ENCODE measurements at places on chromosomes 16 and 17.
A peak's percentile ranks its signal among the peaks of the same experiment; 100 is the strongest.

DNA sequence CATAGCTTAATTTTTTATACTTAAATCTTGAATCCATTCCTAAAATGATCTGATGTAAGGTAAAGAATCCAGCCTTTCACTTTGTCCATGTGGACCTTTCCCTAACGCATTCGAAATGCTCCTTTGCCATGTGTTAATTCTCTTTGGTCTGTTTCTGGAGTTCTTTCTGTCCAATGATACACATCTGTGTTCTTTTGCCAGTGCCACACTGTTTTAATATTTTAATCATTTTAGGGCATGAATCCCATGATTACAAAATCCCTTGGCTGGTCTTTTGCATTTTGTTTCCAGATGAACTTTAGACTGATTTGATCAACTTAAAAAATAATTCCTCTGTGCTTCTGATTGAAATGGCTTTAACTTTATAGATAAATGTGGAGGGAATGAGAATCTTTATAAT, 74.1 kb downstream of the NTN1 start:
- no peak for DNase-seq

GRCh38 chr17:19579867-19580565, 46.4 kb downstream of the SLC47A1 start:
- no peak for DNase-seq

DNA sequence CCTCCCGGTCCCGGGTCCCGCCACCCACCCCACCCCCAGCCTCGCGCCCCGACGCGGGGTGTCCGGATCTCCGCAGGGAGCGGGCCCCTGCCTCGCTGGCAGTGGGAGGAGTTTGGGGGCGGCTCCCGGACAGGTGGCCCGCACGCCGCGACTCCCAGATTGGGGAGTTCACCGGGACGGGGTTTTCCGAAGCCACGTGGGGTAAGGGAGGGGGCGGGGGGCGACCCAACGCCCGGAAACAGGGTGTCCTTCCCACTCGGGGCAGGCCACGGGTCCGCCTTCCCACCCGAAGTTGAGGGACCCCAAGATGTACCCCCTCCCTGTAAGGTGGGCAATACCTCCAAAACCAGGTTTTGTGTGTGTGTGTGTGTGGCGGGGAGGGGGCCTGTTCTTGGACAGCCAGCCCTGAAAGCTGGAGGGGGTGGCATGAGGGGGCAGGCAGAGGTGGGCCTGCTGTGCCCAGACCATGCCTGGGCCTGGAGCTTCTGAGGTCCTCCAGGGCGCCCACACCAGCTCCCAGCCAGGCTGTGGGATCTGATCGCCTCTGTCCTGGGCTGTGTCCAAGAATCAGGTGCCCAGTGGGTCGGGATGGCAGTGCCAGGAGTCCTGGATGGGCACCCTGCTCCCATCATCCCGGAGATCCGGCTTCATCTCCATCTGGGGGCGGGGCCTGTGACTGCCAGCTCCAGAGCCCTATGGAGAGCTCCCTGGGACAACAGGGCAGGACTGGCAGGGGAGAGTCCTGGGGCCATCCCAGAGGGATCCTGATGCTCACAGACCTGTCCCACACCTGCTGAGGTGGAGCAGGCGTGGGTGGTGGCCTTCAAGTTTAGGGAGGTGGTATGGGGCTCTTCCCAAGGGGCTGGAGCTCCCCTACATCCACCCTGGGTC, 767 bp downstream of the SYNGR2 start:
- DNase-seq: no peak

GRCh38 chr16:72612256-72612655, 435.7 kb downstream of the ZFHX3 start:
- DNase-seq: no peak

- no peak for DNase-seq
These were observed 26.7 kb upstream of the PLCG2 start for GRCh38 chr16:81752225-81752875.

GRCh38 chr16:74586948-74587347, 20.0 kb downstream of the GLG1 start:
- DNase-seq: no peak

DNA sequence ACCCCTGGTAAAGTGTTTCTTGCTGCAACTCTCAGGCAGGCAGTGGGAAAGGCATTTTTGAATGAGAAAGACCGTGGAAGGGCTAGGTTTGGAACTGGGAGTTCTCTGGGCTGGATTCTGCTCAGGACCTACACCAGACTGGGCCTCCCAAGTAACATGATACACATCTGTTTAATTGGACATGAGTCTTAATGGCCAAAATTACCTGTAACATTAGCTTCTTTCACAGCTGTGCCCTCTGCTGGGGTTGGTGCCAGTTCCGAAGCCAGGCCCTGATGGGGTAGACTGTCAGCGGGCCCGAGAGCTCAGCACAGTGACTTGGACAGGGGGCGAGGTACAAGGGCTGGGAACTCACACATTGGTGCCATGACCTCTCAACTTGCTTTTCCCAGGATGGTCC, 118.9 kb upstream of the IRX3 start:
- DNase-seq: no peak

DNA sequence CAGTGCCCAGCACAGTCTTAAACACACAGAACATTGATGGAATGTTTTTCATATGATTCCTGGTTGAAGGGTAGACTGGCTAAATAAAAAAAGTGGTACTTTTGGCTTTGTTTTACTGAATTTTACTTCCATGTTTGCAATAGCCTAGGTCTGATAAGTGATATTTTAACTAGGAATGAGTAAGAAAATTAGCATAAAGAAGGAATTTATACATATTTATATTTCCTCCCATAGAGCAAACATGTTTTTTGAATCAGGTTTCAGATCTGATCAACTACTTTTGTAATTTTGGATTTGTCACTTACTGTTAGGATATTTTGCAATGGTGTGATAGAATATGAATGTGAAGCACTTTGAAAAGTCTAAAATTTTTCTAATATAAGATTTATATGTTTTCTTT, 7.2 kb downstream of the NF1 start:
- DNase-seq: no peak

- no peak for DNase-seq
These were observed 141.8 kb upstream of the CIBAR2 start for GRCh38 chr16:85254051-85254450.

GRCh38 chr16:49250689-49251088, 30.9 kb downstream of the CBLN1 start:
- DNase-seq: no peak

DNA sequence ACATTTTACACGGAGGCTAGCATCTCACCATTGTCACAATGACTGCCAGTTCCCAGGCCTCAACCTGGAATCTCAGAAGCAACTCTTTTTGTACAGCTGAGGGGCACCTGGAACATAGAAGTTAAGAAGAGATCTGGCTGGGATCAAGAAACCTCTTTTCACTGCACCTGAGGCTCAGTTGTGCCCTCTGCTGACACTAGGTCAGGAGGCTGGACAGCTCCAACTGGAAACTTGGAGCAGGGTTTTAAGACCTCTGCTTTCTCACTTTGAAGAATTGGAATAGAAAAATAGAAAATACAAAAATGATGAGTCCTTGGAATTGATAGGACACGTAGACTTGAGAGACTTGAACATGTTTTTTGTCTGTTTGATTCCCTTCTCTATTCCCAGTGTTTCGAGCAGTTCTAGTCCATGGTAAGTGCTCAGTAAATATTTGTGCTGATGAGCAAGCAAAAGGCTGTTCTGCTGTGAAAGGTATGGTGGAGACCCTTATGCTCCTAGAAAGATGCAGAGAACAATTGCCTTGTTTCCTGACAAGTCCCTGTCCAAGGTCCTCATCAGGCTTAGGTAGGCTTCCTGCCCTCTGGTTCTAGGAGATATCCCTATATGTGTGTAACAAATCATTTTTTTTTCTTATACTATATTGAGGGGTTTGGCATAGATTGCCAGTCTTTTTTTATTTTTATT, 13.6 kb upstream of the PPM1D start:
- no peak for DNase-seq

GRCh38 chr16:68737730-68738629, 888 bp downstream of the CDH1 start:
- no peak for DNase-seq

DNA sequence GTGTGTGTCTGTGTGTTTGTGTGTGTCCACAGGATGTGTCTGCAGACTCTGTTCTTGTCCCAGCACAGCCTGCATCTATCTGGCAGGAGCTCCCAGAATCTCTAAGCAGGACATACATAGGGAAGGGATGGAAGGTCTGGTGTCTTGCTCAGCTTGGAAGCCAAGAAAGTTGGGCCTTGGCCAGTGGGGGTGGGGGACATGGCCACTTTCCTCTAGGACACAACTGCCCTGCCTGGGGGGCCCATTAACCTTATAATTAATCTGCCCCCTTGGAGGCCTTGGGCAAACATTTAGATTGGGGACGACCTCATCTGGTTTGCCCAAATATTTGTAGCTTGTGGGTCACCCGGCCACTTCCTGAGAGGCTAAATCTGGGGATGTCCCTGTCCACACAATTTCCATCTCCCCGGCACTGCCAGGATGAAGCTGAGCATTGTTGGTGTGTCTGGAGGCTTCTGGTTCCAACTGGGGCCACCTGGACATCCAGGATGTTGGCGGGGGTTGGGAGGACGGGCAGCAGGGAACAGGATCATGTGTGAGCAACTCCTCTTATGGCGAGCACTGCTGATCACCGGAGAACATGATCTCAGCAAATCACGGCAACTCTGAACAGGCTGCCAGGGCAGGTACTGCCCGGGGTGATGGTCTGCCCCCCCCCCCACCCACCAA, 17.2 kb upstream of the FOXF1 start:
- DNase-seq: no peak

DNA sequence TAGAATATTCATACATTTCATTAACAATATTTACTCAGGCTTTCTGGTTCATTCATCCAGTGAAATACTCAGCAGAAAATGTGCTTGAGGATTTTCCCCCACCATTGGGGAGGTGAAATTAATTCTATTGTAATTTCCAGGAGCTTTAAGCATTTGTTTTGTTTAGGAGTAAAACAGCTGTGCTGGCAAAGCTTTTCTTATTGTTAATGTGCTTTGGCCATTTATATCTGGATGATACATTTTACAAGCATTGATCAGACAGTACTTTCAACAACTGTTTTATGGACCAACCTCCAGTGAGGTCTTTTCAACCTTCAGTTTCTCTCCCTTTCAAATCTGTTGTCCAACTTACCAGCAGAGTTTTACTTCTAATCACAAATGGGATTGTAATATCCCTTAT, 672.4 kb downstream of the CDH11 start:
- DNase-seq: no peak

- peak; percentile 47 for DNase-seq
These were observed 636 bp upstream of the ERN1 start for GRCh38 chr17:64130559-64131001.

GRCh38 chr16:50578137-50578536, 29.9 kb downstream of the NKD1 start:
- no peak for DNase-seq

DNA sequence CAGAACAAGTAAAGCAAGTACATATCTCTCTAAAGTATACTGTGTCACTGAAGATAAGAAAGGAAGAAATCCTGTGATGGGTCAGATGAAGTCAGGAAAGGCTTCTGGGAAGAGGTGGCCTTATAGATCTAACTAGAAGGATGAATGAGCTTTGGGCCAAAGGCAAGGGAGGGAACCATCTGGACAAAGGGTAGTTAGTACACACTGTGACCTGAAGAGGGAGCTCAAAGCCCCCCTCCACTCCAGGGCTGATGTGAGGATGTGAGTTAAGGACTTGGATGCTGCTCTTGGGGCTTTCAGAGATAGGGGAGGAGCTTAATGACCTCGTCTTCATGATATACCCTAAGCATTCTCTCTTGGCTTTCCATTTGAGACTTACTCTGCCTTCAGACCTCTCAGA, 185.3 kb upstream of the CACNG3 start:
- DNase-seq: no peak

GRCh38 chr16:9068886-9069285, 22.6 kb upstream of the HAPSTR1 start:
- DNase-seq: no peak

GRCh38 chr16:57479976-57480753, 6.1 kb downstream of the DOK4 start:
- no peak for DNase-seq

DNA sequence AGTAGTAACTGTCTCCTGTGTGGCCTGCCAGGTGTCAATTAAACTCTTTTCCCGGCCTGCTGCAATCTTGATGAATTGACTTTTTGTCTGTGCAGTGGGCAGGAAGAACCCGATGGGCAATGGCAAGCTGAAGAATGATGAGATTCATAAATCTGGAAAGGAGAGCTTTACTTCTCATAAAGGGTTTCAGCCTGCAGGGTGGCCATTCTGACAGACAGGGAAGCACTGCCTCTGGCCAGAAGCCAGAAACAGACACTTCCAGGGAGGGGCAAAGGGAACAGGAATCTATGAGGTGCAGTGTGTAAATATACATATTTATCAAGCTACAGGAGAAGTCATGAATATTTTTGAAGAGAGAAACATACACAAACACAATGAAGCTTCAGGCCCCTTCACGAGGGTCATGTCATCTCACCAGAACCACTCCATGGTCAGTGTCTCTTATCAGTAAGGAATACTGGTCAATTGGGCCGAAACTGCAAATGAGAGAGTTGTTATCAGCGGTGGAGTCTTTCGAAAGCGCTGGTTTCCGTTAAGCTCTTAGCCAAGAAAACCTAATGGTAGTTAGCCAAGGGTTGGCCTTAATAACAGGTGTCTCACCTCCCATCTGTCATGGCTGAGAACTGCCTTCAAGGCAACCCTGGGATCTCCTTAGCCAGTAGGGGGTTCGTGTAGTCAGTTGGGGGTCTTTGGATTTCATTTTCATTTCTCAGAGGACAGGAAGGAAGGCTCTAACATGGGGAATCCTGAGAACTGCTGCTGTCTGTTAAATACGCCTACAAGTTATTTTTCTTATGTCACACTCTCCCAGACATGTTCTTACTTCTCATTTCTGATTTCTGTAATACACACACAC, 1.2 kb upstream of the NARF start:
- DNase-seq: no peak

DNA sequence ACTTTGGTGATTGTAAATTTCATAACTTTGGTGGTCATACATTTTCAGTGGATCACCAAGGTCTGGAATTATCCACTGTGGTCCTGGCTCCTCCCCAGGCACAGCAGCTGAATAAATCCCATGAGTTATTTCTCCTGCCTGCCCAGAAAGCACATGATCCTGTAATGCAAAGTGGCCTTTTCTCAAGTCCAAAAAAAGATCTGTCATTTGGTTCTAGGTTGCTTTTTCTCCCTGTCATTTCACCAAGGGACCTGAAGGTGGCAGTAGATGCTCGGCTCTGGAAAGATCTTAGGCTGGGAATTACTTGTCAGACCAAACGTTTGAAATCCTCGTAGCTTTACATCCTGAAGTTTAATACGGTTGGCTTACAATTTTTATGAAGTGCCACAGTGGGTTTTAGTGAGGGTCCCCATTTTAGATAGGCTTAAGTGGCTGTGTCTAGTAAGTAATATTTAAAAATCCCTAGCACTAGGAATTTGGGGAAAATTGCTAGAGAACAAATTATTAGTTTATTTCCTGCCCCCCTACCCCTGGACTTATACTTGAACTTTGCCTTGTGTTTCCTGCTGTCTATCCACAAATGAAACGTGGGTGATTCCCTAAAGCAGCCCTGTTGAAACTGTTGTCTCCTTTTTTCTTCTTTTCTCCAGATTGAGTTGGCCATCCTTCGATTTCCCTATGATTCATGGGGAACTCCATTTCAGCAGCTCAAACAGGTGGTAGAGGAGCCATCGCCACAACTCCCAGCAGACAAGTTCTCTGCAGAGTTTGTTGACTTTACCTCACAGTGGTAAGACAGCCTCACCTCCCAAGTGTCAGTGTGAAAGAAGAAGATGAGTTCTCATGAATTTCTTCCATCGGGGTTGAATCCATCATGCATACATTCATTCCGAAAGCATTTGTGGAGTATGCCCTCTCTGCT, 111.7 kb downstream of the MAP2K6 start:
- DNase-seq: no peak

GRCh38 chr17:66665194-66665593, 169.7 kb upstream of the CACNG5 start:
- DNase-seq: no peak

- no peak for DNase-seq
These were observed 3.9 kb downstream of the VPS35L start for GRCh38 chr16:19559242-19559910.
